ENCODE measurements at places on chromosomes 7 and 10. TPM values are rescaled to one million over a fixed set of nuclear protein-coding genes. Genes with fewer than 3 reads are reported as not detected.

SPDYE5 gene
- not detected for total RNA-seq

ARHGAP22 gene
- 2.5 TPM for total RNA-seq

AKR1C3 gene
- 19.0 TPM for total RNA-seq

CAMK2B gene
- total RNA-seq: 135 TPM

TWIST1 gene
- total RNA-seq: 1.4 TPM

AQP1 gene
- total RNA-seq: 274 TPM

GPR26 gene
- total RNA-seq: not detected

CTAGE4 gene
- 0.80 TPM for total RNA-seq

NEUROD6 gene
- total RNA-seq: not detected

PGAM2 gene
- total RNA-seq: 711 TPM

NAT16 gene
- not detected for total RNA-seq

NKX6-2 gene
- not detected for total RNA-seq

PIP gene
- not detected for total RNA-seq

STRIP2 gene
- total RNA-seq: 23.8 TPM

DKK1 gene
- total RNA-seq: not detected

IFIT1 gene
- total RNA-seq: 31.8 TPM
